H4 (cell line): ENCODE measurements at places on chromosomes 1 and 21. TPM values are rescaled to one million over a fixed set of nuclear protein-coding genes. Genes with fewer than 3 reads are reported as not detected.

PDZK1IP1 gene
- not detected in 2 replicates for total RNA-seq

CNIH3 gene
- total RNA-seq, result 0.41 and 2.5 TPM in 2 replicates

RAB42 gene
- not detected in 2 replicates for total RNA-seq

APCS gene
- not detected in 2 replicates for total RNA-seq

CSMD2 gene
- total RNA-seq, result not detected in 2 replicates

EPB41 gene
- 26.2 and 26.9 TPM in 2 replicates for total RNA-seq

CHIT1 gene
- not detected in 2 replicates for total RNA-seq

DNA sequence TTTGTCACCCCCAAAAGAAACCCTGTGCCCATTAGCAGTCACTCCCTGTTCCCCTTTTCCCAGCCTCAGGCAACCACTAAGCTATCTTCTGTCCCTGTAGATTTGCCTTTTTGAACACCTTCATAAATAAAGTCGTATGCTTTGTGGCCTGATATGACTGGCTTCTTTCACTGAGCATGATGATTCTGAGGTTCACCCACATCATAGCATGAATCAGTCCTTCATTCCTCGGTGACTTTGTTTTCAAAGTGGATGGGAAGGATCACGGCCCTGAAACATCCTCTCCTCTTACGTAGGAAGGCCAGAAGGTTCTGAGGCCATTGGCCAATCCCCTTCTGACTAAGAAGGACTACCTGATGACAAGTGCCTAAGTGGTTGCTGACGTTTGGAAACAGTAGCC lies 39.1 kb downstream of the NIPAL3 start:
- no peak for DNase-seq

DNA sequence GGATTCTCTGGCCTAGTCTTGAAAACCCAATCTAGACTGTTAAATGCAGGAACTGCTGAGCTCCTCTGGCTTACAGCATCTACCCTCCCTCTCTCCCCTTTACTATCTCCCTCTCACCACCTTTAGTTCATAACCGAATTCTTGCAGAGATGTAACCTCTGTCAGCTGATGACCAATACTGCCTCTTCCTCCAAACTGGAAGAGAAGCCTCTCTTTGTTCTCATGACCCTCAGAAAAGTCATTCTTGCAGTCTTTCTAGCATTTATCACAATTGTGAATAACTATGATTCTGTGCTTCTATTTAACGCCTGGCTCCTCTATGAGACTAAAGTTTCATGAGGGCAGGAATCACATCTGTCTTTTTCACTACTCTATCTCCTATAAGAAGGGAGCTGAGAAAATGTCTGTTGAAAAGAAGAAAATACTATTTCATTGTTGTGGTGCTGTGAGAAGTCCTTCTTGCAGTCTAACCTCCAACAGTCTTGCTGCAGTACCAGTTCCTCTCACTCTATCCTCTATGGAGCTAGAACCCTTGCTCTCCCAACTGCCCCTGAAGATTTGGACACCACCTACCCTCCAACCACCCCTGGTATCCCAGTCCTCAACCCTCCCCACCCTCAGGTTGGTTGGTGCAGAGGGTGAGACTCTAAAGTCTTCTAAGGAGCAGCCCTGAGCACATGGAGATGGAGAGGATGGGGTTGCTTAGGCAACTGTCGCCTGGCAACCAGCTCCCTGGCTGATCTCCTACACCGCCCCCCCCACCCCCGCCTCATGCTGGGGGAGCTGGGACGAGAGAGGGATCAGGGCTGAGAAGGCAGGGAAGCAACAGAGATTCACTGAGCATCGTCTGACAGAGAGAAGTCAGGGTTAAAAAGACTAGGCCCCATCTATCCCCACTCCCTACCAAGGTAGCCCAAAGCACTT lies 13.9 kb downstream of the MEF2D start:
- no peak for DNase-seq

GRCh38 chr1:16082283-16083038 lies 9.0 kb upstream of the FAM131C start:
- peak; percentile 42 for DNase-seq

GRCh38 chr1:68358439-68358838 lies 91.3 kb downstream of the RPE65 start:
- DNase-seq, result peak; percentile 19

- DNase-seq, result no peak
Observed at GRCh38 chr21:18164933-18165332, 79.7 kb upstream of the CHODL start.

DNA sequence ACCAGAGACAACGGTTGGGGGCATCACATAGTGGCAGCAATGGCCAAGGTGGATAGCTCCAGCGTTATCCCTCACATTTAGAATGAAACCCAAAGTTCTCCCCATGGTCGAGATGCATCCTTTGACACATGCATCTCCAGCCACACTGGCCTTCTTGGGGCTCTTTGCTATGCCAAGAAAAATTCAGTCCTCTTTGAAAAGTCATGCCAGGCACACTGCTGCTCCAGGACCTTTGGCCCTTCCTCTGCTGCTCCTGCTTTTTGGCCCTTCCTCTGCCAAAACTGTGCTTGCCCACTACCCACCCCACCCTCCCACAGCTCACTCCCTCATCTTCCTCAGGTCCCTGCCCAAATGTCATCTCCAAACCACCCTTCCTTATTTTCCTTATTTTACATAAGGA lies 106.4 kb downstream of the C1orf94 start:
- no peak for DNase-seq

- DNase-seq, result no peak
Observed at GRCh38 chr1:74083128-74083527, 114.8 kb downstream of the LRRIQ3 start.

- DNase-seq, result no peak
Observed at GRCh38 chr1:153748903-153749302, 21.1 kb downstream of the INTS3 start.

DNA sequence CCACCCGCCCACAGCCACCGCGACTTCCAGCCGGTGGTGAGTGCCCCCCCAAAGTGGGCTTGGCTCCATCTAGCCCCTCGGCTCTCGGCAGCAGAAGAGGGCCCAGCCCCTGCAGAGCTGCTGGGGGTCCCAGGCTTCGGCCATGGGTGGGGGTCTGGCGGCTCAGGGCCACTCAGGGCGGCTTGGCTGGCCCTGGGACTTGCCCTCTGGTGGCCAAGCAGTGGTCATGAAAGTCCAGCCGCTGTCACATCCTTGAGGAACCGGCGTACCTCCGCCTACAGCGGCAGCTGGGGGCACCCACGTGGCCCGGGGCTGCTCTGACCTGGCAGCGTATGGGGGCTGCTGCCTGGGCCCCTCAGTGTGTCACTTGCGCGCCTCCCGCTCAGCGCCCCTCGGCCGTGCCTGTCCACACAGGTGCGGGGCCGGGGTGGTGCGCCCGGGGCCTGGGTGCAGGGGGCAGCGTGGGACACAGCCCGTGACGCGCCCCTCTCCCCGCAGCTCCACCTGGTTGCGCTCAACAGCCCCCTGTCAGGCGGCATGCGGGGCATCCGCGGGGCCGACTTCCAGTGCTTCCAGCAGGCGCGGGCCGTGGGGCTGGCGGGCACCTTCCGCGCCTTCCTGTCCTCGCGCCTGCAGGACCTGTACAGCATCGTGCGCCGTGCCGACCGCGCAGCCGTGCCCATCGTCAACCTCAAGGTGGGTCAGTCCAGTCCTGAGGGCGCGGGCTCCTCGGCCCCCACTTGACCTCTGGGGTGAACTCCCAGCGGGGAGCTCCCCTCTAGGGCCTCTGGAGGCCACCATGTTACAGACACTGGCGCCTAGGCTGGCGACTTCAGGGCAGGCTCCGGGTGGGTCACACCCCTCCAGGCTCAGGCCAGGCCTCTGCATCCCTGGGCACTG lies 32.4 kb downstream of the SLC19A1 start:
- no peak for DNase-seq

DNA sequence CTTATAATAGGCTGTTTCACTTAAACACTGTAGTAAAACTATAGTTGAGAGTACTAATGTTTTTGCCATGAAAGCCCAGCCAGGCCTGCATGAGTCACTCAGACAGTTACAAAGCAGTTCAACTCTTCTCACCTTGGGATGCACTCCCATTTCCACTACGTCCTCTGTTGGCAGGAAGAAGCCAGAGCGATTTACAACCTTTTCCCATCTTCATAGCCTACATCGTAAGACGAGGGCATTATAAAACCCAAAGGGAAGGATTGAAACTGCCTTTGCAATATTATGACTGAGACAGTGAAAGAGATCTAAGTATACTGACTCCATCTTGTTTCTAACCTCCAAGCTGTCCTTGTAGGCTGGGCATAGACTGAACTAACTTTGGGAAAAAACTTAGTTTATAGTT lies 71.8 kb upstream of the CSF1 start:
- DNase-seq, result peak; percentile 54

- DNase-seq, result no peak
Observed at GRCh38 chr1:216923601-216924000, 200.4 kb upstream of the ESRRG start.

DNA sequence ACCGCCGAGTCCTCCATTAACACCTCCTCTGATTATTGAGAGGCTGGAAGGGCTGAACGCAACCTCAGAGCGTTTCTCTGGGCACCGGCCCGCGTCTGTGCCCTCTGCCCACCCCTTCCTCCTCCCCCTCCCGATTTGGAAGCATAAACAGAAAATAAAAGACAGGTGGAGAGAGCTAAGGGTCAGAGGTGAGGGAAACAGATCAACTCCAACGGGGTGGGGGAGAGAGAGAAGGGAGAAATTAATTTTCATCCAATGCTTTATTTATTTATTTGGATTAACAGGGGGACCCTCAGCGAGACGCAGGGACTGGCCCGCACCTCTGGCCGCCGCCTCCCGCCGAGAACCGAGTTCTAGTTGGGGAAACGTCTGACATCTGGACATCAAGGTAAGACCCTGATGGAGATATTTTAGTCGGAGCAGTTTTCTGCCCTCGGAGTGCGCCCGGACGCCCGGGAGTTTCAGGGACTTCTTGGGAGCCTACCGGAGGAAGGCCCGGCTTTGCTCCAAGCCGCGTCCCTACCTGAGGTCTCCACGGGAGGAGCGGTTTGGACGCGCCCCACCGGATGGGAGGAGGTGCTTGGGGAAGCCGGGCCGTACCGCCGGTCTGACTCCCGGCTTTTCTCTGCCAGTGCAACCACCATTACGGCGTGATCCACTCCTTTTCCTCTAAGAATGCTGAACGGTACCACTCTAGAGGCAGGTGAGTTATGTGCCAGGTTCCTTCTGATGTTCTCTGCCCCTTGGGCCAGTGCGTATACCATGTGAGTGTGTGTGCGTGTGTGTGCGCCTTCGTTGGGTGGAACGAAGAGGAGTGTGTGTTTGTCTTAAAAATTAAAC lies 5.1 kb upstream of the LHX9 start:
- no peak for DNase-seq

- peak; percentile 49 for DNase-seq
Observed at GRCh38 chr1:110524311-110525248, 5.6 kb upstream of the KCNA10 start.

DNA sequence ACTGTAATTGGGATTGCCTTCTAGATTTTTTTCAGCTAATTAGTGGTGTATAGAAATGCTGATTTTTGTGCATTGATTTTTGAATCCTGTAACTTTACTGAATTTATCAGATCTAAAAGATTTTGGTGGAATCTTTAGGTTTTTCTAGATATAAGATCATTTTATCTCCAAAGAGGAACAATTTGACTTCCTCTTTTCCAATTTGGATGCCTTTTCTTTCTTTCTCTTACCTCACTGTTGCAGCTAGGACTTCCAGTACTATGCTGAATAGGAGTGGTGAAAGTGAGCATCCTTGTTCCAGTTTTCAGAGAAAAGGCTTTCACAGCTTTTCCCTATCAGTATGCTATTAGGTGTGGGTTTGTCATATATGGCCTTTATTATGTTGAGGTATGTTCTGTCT lies 53.6 kb downstream of the TESK2 start:
- DNase-seq, result no peak

GRCh38 chr1:148434832-148435231 lies 48.3 kb downstream of the PPIAL4G start:
- no peak for DNase-seq

GRCh38 chr1:76335882-76336281 lies 261.3 kb downstream of the ST6GALNAC3 start:
- DNase-seq, result no peak

GRCh38 chr1:79124756-79125155 lies 118.2 kb upstream of the ADGRL4 start:
- no peak for DNase-seq

GRCh38 chr1:101022294-101022693 lies 3.3 kb downstream of the DPH5 start:
- DNase-seq, result no peak

GRCh38 chr1:18575620-18576019 lies 55.0 kb upstream of the PAX7 start:
- DNase-seq, result no peak

DNA sequence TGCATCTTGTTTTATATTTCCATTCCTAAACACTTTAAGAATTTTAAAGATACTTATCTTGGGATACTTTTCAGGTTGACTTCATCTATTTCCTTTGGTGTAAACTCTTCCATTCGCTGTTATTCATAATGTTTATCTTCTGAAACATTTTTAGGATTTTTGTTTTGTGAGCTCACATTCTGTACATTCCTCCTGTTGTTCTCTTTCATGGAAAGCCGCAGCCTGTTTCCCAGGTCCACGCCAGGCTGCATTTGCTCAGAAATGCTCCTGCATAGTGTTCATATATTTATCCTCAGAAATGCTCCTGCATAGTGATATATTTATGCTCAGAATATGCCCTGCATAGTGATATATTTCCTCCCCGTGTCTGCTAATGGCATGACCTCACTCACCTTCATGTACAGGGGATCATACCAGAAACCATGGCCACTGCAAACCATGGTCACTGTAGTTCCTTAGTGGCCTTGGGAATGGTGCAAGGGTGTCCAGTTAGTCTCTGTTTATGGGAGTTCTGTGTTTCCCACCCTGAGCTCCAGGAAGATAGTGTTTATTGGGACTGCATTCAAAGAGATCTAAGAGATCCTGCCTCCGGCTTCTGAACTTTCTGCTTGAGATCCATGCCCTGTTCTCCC lies 153.9 kb upstream of the GREM2 start:
- peak; percentile 65 for DNase-seq

- DNase-seq, result no peak
Observed at GRCh38 chr1:31881688-31882000, 56.5 kb downstream of the PTP4A2 start.

DNA sequence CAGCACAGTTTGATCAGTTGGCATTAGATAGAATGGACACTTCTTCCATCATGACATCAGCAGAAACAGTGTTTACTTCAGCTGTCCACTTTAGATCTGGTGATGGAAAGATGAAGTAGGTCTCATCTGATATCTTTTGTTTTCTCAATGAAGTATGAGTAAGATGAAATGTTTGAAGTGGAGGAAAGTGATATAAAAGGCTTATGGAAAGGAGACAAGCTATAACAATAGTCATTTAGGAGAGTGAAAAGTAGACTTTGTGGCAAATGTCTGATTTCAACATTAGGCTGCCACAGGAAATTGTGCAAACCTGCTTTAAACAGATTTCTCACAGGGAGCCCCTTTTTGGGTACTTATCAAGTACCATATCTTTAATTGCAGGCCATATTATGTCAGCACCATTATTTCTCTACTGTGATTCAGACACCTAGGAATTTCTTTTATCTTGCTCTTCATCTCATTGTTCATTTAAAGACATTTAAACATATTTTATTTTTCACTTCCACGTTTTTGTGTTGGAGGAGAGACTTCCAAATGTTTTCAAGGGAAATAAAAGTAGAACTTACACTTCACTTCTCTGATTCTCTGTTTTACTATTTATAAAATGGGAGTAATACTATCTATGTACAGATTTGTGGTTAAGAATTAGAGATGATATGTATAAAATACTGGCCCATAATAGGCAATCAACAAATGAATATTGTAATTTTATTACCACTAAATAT lies 18.1 kb downstream of the PDC start:
- DNase-seq, result peak; percentile 7

GRCh38 chr1:87077959-87078639 lies 163.7 kb downstream of the HS2ST1 start:
- DNase-seq, result no peak

GRCh38 chr1:190179817-190180216 lies 297.8 kb downstream of the BRINP3 start:
- peak; percentile 5 for DNase-seq
